OCI-M1 (cell line): ENCODE measurements at places on chromosomes 11 and 22.
A peak's percentile ranks its signal among the peaks of the same experiment; 100 is the strongest.

GRCh38 chr11:59973097-59973496 lies 9.3 kb downstream of the OOSP4A start:
- DNase-seq, result no peak

DNA sequence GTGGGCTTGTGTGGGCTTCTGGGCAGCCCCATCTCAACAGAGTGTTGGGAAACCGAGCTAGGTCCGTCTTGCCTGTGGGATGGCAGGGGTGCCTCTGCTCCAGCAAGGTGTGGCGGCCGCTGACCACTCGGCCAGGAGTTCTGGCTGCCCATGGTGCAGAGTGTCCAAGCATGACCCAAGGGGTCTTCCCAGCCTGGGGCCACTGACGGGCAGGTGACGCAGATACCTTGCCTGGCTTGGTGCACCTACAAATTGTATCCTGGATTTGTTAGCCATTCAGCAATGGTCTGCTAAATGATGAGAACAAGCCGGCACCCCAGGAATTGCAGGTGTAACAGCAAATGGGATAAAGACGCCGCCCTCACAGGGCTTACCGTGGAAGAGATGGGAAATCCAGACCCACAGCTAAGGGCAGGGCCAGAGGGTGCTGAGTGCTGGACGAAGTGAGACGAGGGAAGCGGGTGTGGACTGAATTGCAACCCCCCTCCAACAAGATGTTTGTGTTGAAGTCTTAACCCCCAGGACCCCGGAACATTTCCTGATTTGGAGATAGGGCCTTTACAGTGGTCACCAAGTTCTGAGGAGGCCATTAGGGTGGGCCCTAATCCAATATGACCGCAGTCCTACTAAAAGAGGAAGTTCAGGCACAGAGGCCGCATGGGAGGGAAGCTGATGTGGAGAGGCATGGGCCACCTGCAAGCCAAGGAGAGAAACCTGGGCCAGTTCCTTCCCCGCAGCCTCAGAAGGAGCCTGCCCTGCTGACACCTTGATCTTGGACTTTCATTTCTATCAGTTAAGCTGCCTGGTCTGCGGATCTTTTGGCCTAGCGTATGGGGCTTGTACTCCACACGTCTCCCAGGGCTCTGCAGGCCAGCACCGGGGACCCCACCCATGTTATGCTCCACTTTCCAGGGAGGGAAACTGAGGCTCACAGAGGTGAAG lies 45.2 kb upstream of the LINC01488 start:
- peak; percentile 96 for DNase-seq

DNA sequence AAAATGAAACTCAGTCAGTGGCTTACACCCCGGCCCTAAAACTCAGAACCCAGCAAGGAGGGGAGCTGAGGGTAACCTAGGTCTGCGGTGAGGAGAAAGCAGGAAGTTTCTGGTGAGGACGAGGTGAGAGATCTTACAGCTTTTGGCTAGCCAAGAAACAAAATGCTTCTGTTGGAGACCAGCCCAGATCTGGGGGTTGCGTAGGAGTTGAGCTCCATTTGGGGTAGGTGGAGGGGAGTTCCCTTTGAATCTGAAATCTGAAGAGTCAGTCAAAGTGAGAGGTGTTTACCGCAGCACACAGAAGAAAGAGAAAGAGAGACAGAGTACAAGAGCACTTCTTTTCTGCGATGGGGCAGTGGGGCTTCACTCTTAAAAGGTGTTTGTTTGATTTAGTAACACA lies 29.6 kb downstream of the EHF start:
- DNase-seq, result no peak

DNA sequence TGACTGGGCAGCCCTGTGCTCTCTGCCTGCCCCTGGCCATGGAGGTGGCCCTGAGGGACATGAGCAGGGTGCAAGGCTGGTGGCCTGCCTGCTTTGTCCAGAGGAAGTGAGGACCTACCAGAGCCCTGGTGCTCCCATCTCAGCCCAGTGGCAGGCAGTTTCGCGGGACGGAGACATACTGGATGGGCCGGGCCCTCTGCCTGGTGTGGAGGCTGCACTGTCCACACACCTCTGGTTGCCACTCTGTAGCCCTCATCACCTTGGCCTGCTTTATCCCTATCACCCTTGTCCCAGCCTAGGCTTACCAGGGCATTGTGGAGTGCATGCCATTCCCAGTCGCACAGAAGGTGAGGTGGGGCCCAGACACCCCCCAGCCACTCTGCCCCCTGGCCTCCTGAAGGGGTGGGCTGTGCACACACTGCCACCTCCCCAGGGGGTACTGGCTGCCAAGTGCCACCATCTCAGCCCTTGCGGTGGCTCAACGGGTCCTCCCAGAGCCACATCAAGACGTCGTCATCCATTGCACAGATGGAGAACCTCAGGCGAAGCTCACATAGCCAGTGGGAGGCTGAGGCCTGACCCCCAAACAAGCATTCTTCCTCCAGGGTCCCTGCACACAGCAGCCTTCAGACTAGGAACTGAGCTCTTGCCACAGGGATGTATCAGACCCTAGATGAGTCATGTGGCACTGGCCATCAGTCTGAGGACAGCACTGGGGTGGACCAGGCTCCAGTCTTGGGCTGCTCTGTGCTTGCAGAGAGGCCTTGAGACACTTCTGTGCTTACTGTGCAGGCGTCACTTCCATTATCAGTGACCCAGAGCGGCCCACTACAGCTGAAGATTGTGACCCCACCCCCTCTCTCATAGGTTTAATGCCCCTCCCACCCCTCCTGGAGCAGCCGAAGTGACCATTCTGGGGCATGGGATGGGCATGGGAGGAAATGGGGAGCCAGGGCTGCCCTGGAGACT lies 176.1 kb downstream of the IGLL1 start:
- DNase-seq, result no peak

DNA sequence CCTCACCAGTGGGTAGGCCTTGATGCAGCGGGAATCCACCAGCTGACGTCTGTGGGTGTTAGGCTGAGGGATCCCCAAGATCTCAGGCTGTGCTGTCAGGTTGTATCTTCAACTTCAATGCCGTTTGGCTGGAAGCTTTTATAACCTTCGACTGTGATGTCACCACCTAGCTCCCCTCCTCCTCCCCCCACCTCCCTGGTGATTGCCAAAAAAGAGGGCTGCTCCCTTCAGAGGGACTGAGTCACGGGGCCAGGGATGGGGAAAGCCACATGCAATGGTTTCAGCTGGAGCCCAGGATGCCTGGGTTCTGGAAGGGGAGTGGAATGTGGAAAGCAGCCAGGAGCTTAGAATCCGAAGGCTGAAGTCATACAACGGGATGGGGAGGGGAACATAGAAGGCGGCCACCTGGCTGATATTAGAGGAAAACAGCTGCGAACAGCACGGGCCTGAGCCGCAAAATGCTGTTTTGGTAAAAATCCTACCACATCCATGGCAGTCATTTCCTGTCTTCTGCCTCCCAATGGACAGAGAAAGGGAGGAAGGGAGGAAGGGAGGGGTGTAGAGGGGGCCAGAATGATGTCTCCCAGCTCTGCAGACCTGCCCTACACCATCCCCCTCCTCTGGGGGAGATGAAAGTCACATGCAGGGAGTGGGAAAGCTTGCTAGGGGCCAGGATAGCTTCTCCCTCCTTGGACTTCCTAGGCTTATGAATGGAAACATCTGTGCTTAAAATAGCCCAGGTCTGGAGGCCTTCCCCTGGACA lies at the start of gene LRRN4CL:
TSS of gene LRRN4CL (minus strand) at position 110 of the 763 bp plus-strand sequence. CDS start 1,022 bp downstream, outside the sequence.
- no peak for DNase-seq

DNA sequence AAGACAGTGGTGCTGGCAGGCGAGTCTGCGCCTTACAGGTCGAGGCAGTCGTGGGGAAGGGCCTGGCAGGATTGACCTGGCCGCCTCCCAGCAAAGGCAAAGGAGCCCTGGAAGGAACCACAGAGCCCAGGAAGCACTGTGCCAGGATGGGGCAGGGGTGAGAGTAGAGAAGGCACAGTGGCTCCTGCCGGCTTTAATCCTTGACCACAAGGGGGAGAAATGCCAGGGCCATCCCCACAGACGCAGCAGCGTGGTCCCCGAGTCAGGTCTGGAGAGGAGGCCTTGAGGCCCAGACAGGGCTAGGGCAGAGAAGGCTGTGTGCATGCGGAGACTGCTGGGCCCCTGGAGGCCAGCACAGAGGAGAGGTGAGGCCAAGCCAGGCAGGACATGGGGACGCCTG lies 9.9 kb upstream of the NDUFS8 start:
- peak; percentile 71 for DNase-seq

DNA sequence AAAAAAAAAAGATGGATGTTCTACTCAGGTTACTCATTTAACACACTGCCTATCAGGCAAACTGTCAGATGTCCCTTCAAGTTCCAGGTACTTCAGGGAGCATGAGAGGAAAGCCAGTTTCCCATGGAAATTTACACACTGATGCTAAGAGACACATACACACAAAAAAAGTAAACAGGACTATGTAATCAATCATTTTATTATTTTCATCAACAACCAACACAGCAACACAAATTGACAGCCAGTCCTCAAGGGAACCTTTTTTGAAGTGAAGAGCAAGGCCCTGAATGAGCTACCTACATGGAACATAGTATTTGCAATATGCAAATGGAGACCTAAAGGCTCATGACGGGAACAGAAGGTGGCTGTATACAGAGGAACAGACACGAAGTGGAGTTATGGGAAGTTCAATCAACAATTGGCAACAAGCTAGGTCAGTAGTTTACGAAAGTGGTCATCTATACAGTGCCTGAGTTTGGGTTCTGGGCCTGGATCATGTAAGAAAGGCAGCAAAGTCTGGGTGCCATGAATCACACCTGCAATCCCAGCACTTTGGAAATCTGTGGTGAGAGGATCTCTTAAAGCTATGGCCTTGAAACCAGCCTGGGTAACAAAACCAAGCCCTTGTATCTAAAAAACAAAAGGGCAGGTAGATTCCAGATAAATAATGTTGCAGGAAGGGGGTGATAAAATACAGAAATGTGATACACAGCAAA lies 12.6 kb upstream of the WDR74 start:
- peak; percentile 34 for DNase-seq

GRCh38 chr11:13861411-13861810 lies 101.1 kb upstream of the SPON1 start:
- no peak for DNase-seq

GRCh38 chr11:8624698-8625097 lies 30.7 kb upstream of the STK33 start:
- DNase-seq, result no peak

DNA sequence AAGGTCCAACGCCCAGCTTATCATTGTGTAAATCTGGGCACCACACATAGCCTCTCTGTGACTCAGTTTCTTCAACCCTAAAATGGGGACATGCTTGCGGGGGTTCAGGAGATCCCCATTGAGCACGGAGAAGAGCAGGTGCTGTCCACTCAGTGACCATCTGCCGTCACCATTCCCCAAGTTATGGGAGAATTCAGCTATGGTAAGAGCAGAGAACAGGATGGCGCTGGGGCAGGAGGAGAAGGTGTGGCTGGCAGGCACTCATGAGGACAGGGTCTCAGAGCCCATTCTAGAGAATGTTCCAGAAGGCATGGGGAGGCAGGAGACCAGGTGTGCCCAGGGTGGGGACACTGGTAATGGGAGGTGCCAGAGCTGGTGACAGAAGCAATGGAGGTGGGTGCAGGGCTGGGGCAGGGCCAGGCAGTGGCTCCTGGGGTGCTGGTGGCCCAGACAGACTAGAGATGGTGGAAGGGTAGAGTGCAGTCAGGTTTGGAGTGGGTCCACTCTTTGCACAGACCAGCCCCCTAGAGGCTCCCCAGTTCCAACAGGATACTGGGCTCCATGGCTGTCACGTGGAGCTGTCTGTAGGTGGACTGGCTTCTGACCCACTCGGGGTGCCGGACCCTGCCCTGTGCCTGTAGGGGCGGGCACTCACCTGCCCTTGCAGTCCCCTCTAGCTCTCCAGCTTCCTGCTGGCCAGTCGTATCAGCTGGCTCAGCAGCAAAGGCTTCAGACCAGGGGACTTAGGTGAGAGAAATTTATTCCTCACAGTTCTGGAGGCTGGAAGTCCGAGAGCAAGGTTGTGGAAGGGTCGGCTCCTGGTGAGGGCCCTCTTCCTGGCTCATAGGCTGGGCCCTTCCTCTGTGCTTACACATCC lies 84.7 kb downstream of the CDKN1C start:
- DNase-seq, result no peak

DNA sequence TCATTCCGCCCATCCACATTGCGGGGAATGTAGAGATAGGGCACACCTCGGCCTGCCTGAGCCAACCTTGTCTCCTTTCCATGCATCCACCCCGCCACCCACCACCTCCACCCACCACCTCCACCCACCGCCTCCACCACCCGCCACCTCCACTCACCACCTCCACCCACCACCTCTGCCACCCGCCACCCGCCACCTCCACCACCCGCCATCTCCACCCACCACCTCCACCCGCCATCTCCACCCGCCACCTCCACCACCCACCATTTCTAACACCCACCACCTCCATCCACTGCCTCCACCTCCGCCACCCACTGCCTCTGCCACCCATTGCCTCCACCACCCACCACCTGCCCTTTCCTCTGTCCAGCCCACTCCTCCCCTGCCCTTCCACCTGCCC lies 78.4 kb downstream of the IGLL1 start:
- DNase-seq, result no peak

GRCh38 chr11:80726236-80726635 lies 1285.4 kb upstream of the TENM4 start:
- DNase-seq, result no peak

- DNase-seq, result no peak
Observed at GRCh38 chr22:19878461-19879245, 24.0 kb upstream of the GNB1L start.

GRCh38 chr22:21738966-21739365 lies 3.4 kb upstream of the YPEL1 start:
- no peak for DNase-seq

DNA sequence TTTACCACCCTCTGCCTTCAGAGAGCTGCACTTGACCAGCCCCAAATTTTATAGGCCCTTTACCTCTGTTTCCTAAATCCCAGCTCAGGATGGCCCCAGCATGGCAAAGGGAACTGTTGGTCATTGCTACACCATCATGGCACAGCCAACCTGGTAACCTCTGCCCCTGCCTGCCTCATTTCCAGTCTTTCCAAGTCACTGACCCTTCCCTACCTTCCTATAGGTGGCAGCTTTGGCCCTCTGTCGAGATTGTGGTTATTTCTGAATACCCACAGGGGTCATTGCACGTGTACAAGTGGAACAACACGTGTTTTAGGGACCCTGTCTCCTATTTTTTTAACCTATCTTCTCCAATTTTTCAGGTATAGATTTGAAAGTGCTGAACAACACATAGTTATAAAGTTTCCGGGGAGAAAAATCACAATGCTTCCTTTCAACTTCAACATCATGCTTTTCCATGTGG lies 2.8 kb downstream of the GALNT18 start:
- DNase-seq, result no peak

- DNase-seq, result no peak
Observed at GRCh38 chr11:20047006-20047768, 113.1 kb downstream of the DBX1 start.

DNA sequence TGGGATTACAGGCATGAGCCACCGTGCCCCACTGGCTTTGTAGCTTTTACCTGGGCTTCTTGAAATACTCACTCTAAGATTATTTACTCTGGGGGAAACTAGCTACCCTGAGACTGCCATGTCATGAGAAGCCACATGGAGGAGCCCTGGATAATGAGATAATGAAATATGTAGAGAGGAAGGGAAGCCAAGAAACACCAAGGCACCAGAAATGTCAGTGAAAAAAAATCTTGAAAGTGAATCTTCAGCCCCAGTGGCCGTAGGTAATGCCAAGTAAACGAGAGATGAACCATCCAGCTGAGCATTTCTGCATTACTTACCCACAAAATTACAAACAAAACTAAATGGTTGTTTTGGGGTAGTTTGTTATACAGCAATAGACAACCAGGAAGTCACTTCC lies 125.6 kb downstream of the APIP start:
- DNase-seq, result peak; percentile 71

- DNase-seq, result no peak
Observed at GRCh38 chr11:114479331-114479730, 40.1 kb downstream of the REXO2 start.

- no peak for DNase-seq
Observed at GRCh38 chr22:40180403-40180802, 2.7 kb downstream of the TNRC6B start.
